ENCODE measurements at places on chromosomes 1 and 21. TPM values are rescaled to one million over a fixed set of nuclear protein-coding genes. Genes with fewer than 3 reads are reported as not detected.
A peak's percentile ranks its signal among the peaks of the same experiment; 100 is the strongest.

DNA sequence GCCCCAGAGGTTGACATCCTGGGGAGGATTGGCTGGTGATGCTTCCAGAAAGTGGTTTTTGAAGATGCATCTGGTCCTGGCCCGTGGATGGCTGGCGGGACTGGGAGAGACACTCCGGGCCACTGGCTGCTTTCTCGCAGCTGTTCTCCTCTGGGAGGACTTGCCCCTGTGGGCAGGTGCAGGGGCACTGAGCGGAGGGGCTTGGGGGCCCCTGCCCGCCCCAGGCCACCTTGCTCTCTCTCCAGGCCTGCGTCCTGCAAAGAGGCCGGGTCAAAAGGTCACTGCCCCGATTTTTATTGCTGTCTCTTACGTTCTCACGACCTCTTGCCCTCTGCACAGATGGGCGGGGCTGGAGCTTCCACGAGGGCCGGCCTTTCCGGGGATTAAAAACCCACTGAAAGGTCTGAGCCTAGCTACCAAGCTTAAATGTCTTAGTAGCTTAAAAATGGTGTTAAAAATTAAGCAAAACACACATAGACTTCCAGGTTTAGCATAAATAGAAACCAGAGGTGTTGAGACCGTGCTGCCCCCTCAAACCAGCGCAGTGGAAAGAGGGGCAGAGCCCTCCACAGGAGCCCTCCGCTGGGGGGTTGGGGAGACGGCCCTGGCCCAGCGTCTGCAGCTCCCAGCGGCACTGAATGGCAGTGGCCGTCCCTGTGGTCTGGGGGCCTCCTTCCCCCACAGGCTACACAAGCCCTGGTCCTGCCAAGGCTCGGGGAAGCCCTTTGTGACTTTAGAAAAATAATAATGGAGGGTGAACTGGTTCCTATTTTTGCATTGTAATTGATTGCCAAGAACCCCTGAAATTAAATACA, 43.9 kb downstream of the SKI start:
- DNase-seq: peak; percentile 67
- H3K4me3 ChIP-seq: no peak overlapping the region
- H3K27ac ChIP-seq: no peak overlapping the region
- no peaks in the 10 kb centered on the region for H3K36me3 ChIP-seq
- peaks cover 88% of the 10 kb centered on the region for H3K4me1 ChIP-seq

- H3K36me3 ChIP-seq: peaks cover 16% of the 10 kb centered on the region
- H3K27ac ChIP-seq: no peak overlapping the region
- H3K27me3 ChIP-seq: no peaks in the 10 kb centered on the region
- H3K4me1 ChIP-seq: peaks cover 35% of the 10 kb centered on the region
- no peak for DNase-seq
Measured at GRCh38 chr1:109933856-109934711, 23.4 kb downstream of the CSF1 start.

RGS18 gene
- 9.1 TPM for total RNA-seq

- DNase-seq: no peak
- no peaks in the 10 kb centered on the region for H3K4me1 ChIP-seq
- no peak overlapping the region for H3K4me3 ChIP-seq
- no peaks in the 10 kb centered on the region for H3K36me3 ChIP-seq
Measured at GRCh38 chr1:165954940-165955339, 127.5 kb downstream of the UCK2 start.

- H3K27me3 ChIP-seq: no peaks in the 10 kb centered on the region
- H3K4me3 ChIP-seq: no peak overlapping the region
- peaks cover 7% of the 10 kb centered on the region for H3K36me3 ChIP-seq
- DNase-seq: no peak
Measured at GRCh38 chr1:226248091-226248490, 24.6 kb downstream of the MIXL1 start.

KRTAP13-2 gene
- not detected for total RNA-seq

GRCh38 chr1:54834007-54834541, 33.0 kb upstream of the TTC22 start:
- no peaks in the 10 kb centered on the region for H3K36me3 ChIP-seq
- no peak for DNase-seq
- no peak overlapping the region for H3K4me3 ChIP-seq
- H3K4me1 ChIP-seq: no peaks in the 10 kb centered on the region
- H3K27ac ChIP-seq: no peak overlapping the region

GRCh38 chr1:36187800-36188593, 32.0 kb downstream of the MAP7D1 start:
- peak; percentile 87 for DNase-seq
- no peaks in the 10 kb centered on the region for H3K36me3 ChIP-seq
- no peaks in the 10 kb centered on the region for H3K27me3 ChIP-seq
- H3K4me1 ChIP-seq: peaks cover 12% of the 10 kb centered on the region
- peak overlapping the region; percentile 82 for H3K27ac ChIP-seq

DNA sequence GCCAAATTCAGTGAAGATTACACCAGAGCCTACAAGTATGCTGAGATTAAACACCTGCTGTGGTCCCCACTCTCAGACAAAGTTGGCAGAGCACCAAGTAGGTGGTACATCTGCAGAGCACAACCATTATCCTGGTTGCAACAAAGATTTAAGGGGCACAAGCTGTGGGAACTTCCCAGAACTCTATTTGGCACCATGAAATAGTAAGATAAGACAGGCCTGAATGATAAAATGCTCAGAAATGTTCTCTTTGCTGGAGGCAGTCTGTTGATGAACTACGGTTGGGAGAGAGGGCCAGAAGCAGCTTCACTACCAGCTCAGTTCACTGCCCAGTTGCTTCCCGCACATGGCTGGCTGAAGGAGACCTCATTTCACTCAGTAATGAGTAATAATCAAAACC, 19.9 kb downstream of the RPL5 start:
- no peaks in the 10 kb centered on the region for H3K27me3 ChIP-seq
- DNase-seq: no peak
- no peaks in the 10 kb centered on the region for H3K36me3 ChIP-seq
- H3K4me3 ChIP-seq: no peak overlapping the region
- H3K4me1 ChIP-seq: peaks cover 8% of the 10 kb centered on the region

DNA sequence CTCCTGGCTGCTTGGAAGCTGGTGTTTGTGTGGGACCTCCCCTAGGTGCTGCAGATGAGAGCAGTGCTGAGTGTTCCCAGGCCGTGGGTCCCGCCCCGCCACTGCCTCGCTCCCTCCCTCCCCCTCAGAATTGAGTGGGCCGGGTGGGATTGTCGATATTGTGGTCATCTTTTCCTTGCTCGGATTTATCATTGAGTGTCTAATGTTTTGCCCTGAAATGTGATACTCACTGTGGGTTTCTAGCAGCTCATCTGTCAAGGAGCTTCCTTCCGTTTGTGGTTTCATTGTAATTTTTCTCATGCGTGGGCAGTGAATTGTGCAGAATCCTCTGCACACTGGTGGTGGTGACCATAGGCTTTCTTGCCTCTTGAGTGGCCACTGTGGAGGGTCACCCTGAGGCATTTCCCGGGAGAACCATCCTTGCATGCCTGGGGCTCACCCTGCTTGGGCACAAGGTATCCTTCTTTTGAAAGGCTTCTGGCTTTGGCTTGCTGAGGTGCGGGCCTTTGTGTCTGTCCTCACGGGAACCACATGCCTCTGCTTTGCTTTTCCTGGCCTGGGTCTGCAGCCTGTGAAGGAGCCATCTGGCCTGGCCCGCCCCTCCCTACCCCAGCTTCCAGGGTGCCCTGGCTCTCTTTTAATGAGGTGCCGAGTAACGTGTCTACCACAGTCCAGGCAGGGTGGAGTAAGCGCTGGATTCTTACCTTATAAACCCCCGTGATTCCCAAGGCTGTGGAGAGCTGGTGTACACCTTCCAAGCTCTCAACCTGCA, 25.6 kb downstream of the SLX9 start:
- peaks cover 3% of the 10 kb centered on the region for H3K36me3 ChIP-seq
- DNase-seq: no peak
- H3K27me3 ChIP-seq: no peaks in the 10 kb centered on the region

DNA sequence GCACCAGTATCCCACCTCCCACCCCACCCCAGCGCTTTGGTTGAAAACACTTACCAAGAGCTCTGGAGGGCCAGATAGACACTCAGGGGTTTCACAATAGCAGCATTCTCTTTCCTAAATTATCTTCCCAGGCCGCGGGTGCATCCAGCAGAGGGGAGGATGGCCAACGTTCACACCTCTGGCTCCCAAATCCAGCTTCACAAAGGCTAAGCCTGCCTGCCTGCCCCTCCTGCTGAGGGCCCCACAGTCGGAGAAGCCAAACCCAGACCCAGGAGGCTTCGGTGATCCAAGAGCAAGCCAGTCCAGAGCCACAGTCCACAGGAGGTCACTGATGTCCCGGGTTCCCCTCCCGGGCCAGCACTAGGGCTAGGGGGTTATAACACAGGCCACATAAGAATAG, 231.9 kb downstream of the TRABD2B start:
- H3K27ac ChIP-seq: no peak overlapping the region
- H3K27me3 ChIP-seq: no peaks in the 10 kb centered on the region
- no peaks in the 10 kb centered on the region for H3K36me3 ChIP-seq
- no peaks in the 10 kb centered on the region for H3K4me1 ChIP-seq
- no peak overlapping the region for H3K4me3 ChIP-seq

- no peaks in the 10 kb centered on the region for H3K36me3 ChIP-seq
- no peak overlapping the region for H3K4me3 ChIP-seq
- no peak for DNase-seq
- no peak overlapping the region for H3K27ac ChIP-seq
- H3K27me3 ChIP-seq: no peaks in the 10 kb centered on the region
Measured at GRCh38 chr21:40586575-40586974, 260.4 kb downstream of the DSCAM start.

DNA sequence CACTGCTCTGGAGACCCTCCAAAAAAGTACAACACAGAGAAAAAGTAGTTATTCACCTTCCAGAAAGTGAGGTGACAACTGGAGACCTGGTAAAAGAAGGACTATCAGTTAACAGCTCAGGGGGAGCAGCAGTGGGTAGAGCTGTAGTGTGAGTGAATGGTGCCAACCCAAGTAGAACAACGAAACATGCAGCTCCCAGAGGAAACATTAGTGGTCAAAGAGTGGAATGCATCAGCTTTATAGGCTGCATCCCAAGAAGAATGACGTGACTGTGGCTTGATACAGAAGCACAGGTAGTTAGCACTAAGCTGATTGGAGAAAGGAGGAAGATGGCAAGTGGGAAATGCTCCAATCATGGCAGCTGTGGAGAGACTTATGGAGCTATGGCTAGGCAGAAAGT, 275.7 kb upstream of the CAMK1G start:
- DNase-seq: no peak
- no peaks in the 10 kb centered on the region for H3K36me3 ChIP-seq
- H3K4me1 ChIP-seq: no peaks in the 10 kb centered on the region
- no peaks in the 10 kb centered on the region for H3K27me3 ChIP-seq

DNA sequence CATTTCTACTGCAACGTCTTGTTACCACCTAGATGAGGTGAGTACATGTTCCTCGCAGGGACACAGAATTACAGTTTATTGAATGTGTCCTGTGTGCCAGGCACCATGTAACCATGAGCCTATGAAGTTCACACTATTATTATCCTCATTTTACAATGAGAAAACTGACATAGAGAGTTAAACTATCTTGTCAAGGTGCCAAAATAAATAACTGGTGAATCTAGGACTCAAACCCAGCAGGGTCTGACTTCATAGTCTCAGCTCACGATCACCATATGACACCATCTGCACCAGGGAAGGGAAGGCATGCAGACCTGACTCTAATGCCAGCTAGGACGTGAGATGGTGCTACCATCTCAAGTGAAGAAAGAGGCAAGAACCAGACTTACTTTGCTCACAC, 2.4 kb downstream of the SELE start:
- no peaks in the 10 kb centered on the region for H3K27me3 ChIP-seq
- no peaks in the 10 kb centered on the region for H3K36me3 ChIP-seq
- H3K27ac ChIP-seq: no peak overlapping the region
- DNase-seq: no peak

- no peaks in the 10 kb centered on the region for H3K36me3 ChIP-seq
- no peaks in the 10 kb centered on the region for H3K27me3 ChIP-seq
- no peak overlapping the region for H3K27ac ChIP-seq
- DNase-seq: no peak
Measured at GRCh38 chr1:190738317-190738716, 260.7 kb upstream of the BRINP3 start.

DNA sequence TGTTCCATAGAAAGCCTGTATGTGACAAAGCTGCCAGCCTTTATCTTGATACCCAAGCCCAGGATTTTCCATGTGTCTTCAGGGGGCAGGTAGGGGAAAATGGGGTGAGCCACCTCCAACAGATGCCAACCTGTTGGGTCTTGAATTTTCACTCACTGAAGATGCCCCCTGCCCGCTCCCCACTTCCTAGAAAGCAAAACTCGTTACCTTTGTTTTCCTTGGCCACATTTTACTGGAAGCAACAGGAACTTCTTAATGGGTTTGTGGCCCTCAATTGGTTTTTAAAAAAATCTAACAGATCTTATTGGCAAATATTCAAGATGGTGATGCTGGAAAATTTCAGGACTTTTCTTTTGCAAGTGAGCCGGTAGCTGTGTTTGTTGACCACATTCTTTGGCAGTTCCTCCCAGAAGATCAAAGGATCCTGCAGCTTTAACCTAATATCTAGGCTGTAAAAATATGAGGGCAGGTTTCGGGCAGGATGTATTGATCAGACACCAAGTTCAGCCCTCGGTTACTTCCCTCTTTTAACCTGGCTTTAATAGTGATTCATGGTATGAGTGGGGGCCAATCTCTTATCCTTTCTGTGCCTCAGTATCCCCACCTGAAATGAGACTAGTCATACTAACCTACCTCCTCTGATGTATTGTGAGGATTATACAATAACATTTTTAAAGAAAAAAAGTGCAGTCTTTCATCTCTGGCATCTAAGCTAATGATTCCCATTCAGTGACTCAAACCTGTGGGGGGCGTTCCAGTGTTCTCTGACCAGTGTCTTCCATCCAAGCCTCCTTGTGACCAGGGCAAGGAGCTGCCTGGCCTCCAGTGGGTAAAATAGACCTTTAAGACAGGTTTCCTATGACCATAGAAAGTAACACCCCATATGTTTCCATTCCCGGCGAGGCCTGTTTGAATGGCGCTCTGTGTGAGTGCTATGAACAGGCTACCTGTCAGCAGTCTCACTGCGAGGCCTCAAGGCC, 21.3 kb upstream of the GNPAT start:
- peaks cover 22% of the 10 kb centered on the region for H3K36me3 ChIP-seq
- H3K27me3 ChIP-seq: no peaks in the 10 kb centered on the region
- H3K4me1 ChIP-seq: no peaks in the 10 kb centered on the region
- no peak for DNase-seq

DNA sequence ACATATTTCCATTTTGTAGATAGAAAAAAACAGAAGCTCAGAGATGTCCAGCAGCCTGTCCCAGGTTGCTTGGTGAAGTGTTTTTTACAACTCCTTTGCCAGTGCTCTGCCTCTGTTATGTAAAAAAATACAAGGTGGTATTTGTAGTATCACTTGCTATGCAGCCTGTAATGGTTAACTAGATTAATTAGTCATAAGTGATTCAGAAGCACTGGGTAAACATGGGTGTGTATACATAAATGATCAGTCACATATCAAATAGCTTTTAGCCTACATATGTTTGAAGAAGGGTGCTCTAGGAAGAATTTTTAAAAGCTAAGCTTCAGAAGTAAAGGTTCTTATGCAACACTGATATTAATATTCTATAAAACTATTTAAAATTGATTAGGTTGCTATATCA, 70.0 kb upstream of the MAGI3 start:
- no peak overlapping the region for H3K4me3 ChIP-seq
- H3K4me1 ChIP-seq: no peaks in the 10 kb centered on the region
- no peak for DNase-seq
- no peaks in the 10 kb centered on the region for H3K27me3 ChIP-seq
- no peaks in the 10 kb centered on the region for H3K36me3 ChIP-seq

- H3K27me3 ChIP-seq: no peaks in the 10 kb centered on the region
- H3K4me3 ChIP-seq: no peak overlapping the region
- H3K36me3 ChIP-seq: peaks cover 75% of the 10 kb centered on the region
- no peaks in the 10 kb centered on the region for H3K4me1 ChIP-seq
- DNase-seq: peak; percentile 35
- H3K27ac ChIP-seq: peak overlapping the region; percentile 42
Measured at GRCh38 chr21:46203203-46203600, 18.9 kb upstream of the SPATC1L start.

Data from upper lobe of right lung (tissue), 1 donor.